ENCODE measurements at places on chromosomes 5 and 9.
A peak's percentile ranks its signal among the peaks of the same experiment; 100 is the strongest.

- no peak for DNase-seq
Measured at GRCh38 chr5:133035224-133035623, 8.9 kb upstream of the ZCCHC10 start.

GRCh38 chr9:130287736-130288135 lies 22.2 kb downstream of the HMCN2 start:
- DNase-seq, result no peak

DNA sequence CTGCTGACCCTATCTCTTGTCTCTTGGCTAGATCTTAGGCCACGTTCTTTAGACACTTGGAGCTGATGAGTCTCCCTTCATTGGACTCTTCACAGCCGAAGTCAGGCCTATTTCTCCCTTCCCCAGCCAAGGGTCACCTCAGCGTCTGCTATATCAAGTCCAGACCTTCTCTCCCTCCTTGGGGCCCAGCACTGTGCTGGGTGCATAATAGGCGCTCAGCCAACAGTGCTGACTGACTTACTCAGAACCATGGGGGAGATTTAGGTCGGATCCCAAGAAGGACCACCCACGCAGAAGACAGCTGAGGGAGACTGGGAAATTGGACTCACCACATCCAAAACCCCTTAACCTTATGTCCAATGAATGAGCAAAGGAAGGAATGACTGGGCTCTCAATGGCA lies 5.6 kb upstream of the AMBP start:
- DNase-seq, result no peak

GRCh38 chr5:84032324-84032723 lies 311.7 kb upstream of the HAPLN1 start:
- DNase-seq, result no peak

DNA sequence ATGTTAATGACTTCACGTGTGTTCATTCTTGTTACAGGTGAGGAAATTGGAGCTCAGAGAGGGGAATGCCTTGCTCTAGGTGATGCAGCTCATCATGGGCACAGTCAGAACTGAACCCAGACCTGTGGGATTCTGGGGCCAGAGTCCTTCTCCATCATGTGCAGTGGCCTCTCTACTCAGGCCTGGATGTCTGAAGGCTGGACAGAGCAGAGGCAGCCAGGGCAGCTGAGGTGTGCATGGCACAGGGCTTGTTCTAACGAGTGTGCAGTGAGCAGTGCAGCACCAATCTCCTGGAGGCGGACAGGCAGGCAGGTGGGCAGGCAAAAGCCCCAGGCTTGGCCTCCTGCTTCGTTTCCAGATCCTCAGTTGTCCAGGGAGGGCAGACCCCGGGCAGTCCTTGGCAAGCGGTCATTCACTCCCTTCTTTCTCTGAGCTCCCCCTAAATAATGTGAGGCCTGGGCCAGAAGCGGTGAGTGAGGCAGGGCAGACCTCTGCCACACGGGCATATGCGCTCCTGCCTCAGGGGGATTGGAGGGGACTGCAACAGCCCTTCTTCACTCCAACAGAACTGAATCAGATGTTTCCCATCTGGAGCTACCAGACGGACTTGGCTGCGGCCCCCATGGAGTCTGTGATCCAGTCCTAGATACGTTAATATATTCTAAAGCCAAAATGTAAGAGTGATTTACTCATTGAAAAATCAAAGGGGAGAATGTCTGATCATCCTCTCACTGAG lies 68.7 kb upstream of the FSTL4 start:
- DNase-seq, result no peak

DNA sequence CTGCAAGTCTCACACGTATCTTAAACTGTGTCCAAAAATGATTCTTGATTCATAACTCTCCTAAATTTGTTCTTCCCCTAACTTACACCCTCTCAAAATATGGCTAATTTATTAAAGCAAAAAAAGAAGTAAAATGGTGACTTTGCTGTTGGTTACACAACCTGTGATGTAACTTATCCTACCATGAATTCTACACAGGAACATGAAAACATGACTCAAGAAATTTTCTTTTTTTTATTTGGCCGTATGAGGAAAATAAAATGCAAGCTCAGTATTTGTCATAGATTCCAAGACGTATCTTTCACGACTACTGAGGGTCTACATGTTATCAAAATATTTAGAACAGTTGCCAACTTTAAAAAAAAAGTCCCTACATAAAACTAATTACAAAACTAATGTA lies 9.2 kb downstream of the LIFR start:
- no peak for DNase-seq

- DNase-seq, result no peak
Measured at GRCh38 chr9:5857928-5858327, 25.0 kb upstream of the ERMP1 start.

GRCh38 chr5:97508864-97509263 lies 325.8 kb upstream of the RIOK2 start:
- no peak for DNase-seq

GRCh38 chr9:95940265-95940664 lies 64.8 kb downstream of the ERCC6L2 start:
- DNase-seq, result no peak

DNA sequence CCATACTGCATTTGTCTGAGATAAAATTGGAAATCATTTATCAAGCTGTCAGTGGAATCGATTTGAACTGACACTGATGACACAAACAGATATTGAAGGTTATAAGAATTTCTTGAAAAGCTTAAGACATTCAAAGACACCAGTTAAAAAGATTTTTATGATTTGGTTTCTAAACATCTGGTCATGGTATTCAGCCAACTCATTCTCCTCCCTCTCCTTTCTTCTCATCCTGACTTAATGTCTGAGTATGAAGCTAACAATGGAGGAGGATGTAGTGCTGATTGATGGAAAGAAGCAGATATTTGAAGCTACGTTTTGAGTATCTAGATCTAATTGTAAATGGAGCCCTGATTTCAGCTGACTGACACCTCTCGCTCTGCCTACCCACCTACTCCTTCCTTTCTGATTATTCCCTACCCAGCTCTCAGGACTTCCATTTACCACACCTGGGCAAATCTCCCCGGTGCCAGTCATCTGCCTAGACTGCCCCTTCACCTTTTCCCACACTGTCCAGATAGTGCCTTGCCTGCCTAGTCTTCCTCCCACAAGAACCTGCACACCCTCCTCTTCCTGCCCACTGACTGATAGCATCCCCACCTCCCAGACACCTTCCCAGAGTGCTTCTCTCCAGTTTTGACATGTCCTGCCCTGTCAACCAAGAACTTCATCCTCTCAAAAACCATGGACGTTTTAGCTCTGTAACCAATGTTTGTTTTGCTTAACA lies 20.7 kb upstream of the LIFR start:
- no peak for DNase-seq

DNA sequence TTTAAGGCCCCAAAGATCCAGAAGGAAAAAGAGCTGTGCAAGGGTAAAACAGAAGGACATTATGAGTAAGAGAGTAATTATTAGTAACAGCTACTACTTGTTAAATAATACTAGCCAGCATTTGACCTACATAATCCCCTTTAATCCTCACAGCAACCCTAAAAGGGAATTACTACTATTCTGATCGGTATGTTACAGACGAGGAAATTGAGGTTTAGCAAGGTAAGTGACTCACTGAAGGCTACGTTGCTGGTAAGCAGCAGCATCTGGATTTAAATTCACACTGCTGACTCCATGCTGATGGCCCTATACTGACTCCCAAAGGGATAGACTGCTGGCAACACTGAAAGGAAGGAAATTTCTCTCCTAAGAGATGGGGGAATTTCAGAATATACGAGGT lies 3.7 kb upstream of the FSD1L start:
- no peak for DNase-seq

- DNase-seq, result no peak
Measured at GRCh38 chr5:56159521-56159947, 73.6 kb downstream of the ANKRD55 start.

DNA sequence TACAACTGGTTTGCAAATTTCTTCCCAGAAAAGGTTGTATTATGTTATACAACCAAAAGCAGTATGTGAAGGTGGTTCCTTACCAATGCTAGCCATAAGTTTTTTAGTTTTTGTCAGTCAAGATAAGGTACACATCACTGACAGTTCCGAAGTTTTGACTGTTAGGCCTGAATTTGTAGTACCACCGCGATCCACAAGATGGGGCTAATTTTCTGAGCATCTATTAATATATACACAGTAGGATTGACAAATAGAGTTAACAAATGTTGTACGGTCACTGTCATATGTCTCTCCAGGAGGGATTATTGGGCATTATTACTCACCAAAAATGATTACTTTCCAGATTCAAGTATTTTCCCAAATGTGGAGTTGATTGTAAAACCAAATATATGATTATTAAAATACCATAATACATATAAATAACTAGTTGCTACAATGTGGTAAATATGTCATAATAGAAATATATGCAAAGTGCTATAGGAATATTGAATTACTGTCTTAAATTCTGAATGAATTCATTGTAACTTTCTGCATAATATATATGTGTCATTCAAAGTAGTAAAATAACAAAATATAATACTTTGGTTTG lies 28.4 kb upstream of the LRRC19 start:
- DNase-seq, result peak; percentile 39

GRCh38 chr5:95390812-95391492 lies at the start of gene FAM81B:
Gene FAM81B, plus strand, starts transcription at chr5:95391366. Its CDS starts 24 bp downstream, at chr5:95391390.
- no peak for DNase-seq

- no peak for DNase-seq
Measured at GRCh38 chr5:32307769-32308194, 5.0 kb downstream of the MTMR12 start.

GRCh38 chr5:31382051-31382878 lies 149.6 kb downstream of the DROSHA start:
- no peak for DNase-seq

- DNase-seq, result no peak
Measured at GRCh38 chr5:165940541-165940940, 2350.9 kb upstream of the WWC1 start.

GRCh38 chr5:96627792-96628398 lies 34.3 kb upstream of the CAST start:
- DNase-seq, result no peak

DNA sequence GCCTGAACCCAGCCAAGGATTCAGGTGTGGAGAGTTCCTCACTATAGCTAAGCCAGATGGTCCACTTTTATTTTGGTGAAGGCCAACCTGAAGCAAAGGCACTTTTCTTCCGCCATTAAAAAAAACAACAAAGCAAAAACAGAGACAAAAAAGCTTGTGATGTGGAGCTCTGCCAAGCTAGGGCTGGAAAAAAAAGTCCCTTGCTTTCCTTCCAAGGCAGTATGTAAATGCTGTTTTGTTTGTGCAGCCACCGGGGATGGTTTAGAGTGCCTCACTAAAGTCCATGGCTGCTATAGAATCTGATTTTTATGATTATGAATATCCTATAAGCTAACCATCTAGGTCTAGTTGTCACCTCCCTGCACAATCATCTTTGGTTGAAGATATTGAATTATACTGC lies 14.9 kb downstream of the MEGF10 start:
- no peak for DNase-seq

GRCh38 chr9:35522187-35522586 lies 32.3 kb downstream of the RUSC2 start:
- DNase-seq, result no peak

DNA sequence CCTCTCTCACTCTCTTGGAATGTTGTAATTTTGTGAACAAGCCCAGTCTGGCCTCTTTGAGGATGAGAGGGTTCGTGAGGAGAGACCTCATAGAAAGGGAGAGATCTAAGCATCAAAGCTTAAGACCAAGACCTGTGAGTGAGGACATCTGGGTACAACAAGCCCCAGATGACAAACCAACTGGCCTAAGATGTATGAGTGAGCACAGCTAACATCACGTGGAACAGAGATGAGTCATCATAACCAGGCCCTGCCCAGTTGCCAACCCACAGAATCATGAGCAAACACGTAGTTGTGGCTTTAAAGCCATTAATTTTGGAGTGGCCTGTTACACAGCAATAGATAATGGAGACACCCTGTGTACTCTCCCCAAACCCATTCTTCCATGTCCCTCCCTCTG lies 439.1 kb upstream of the KIF2A start:
- DNase-seq, result no peak

DNA sequence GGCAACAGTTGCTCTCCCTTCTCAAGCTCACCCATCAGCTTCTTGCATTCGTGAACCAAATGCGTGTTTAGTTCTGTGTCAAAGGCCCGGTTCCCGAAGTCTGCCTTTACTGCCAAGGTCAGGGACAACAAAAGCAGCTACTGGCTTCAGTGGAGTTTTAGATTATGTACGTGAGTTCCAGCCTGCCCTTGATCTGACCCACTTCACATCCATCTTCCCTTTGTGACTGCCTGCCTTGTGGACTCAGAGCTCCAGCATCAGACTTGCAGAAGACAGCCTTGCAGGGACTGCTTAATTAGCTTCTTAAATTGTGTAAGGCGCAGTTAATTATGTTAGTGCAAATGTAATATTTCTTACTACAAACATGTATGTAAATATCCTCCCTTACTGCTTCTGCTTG lies 774.7 kb upstream of the EDIL3 start:
- no peak for DNase-seq

- no peak for DNase-seq
Measured at GRCh38 chr9:114614373-114614772, 3.3 kb downstream of the TMEM268 start.

All from SK-N-MC (cell line).